ENCODE measurements at places on chromosomes 4 and X. TPM values are rescaled to one million over a fixed set of nuclear protein-coding genes. Genes with fewer than 3 reads are reported as not detected.
A peak's percentile ranks its signal among the peaks of the same experiment; 100 is the strongest.

The SLC26A1 gene
- 0.18 TPM for total RNA-seq

The PNMA6A gene
- 2.4 TPM for total RNA-seq

The ETDB gene
- total RNA-seq, result not detected

The LUZP4 gene
- not detected for total RNA-seq

The L1CAM gene
- total RNA-seq, result 2.7 TPM

The DCTD gene
- 86.8 TPM for total RNA-seq

The CYLC1 gene
- total RNA-seq, result not detected

The GPR119 gene
- not detected for total RNA-seq

The HOPX gene
- not detected for total RNA-seq

The KDR gene
- 8.2 TPM for total RNA-seq

The RAB9B gene
- total RNA-seq, result not detected

The RPL39 gene
- total RNA-seq, result 821 TPM

The RPL9 gene
- 2,980 TPM for total RNA-seq

The MAP9 gene
- total RNA-seq, result 16.4 TPM

The MYOZ2 gene
- total RNA-seq, result 1.2 TPM

The ZNF711 gene
- 26.6 TPM for total RNA-seq

GRCh38 chr4:98609934-98610333, 48.5 kb downstream of the TSPAN5 start:
- no peak for DNase-seq

DNA sequence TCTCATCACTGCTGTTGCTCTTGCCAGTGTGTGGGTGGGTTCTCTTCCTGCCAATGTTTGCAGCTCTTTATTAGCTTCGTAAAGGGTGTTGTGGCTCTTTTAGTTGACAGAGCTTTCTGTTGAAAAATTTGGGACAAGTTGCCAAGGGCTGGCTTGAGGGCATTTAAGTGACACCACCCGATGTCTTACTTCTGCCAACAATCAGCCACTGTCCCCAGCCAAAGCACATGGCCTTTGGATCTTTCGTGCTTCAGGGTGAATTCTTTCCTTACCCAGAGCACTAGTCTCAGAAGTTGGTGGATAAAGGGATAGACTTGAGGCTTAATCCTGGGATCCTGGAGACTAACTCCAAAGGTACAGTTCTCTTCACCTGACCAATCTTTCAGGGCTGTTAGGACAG, 113.6 kb downstream of the SOX3 start:
- no peak for DNase-seq

- DNase-seq, result no peak
Measured at GRCh38 chr4:24930151-24930550, 17.3 kb upstream of the CCDC149 start.

DNA sequence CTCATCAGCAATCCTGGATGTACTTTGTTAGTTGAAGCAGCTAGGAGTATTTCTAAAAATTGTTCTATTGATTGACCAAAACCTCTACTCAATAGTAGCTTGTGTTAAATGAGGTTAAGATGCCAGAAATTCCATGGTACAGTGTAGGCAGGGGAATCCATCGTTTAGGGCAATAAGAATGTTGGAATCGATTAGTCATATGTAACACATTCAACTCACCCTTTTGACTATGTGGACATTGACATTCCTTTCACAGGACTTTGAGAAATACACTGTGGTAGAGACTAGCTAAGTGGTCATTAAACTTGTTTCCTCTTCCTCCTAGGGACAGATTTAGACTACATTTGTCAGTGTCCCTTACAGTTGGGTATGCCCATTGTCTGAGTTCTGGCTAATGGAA, 40.2 kb downstream of the KDM5C start:
- DNase-seq, result no peak

DNA sequence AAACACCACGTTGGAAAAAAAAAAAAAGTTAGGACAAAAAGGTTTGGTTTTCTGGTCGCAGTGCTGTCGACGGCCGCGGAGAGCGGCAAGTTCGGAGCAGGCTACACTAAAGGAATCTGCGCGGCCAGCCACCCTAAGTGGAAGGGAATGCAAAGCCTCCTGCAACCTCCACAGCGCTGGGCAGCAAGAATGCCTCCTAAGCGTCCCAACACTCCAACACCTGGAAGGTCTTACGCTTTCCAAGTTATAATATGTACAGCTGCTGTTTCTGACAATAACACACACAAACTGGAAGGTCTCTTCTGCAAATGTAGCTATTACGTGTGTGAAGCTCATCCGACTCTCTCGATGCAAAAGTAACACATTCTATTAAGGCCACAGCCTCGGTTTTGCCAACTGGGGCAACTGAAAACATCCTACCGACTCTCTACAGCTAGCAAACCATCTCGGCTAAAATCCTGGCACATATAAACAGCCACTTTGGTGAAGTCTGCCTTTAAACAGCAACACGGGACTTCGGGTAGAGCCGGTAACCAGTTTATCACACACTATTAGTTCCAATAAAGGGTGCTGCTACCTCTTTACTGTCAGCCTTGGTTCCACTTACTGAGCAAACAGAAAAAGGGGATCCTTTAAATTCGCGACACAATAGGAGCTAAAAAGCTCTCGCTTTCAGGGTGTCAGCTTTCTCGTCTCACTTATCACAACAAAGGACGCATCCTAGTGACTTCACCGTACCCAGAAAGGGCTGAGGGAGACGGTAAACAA, 895 bp downstream of the SMIM14 start:
- DNase-seq, result peak; percentile 66

DNA sequence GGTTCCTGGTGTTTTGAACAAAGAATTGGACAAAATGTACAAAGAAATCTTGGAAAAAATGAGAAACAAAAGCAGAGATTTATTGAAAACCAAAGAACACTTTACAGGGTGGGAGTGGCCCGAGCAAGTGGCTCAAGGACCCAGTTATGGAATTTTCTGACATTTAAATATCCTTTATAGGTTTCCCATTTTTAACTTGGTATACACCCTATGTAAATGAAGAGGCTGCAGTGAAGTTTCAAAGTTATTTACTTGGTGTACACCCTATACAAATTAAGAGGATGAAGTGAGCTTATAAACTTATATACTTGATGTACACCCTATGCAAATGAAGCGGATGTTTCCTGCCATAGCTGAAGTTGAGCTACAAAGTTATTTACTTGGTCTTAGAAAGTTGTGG, 4.7 kb downstream of the NLRP2B start:
- DNase-seq, result no peak

- no peak for DNase-seq
Measured at GRCh38 chr4:98890702-98891455, 38.1 kb downstream of the EIF4E start.

DNA sequence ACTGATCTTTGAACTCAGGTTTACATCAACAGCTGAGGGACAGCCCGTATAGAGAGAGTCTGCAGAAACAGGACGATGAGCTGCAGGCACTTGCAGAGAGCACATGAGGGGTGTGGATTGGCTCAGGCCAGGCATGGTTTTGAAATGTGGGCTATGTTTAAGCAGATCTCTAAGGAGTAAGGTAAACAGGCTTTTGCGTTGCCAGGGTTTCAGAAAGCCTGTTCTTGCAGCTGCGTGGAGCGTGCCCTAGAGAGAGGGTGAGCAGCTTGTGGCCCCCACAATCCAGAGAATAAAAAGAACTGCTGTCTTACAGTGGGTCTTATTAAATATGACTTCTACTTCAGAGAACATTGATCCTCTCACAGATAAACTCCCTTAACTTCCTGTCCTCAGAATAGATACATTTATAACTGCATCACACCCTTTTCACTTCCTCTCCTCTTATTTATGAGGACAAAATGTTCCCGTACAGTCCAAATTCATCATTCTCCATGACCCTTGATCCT, 64.1 kb downstream of the TMA16 start:
- DNase-seq, result peak; percentile 73

GRCh38 chrX:119688911-119689321, 4.1 kb downstream of the SEPTIN6 start:
- no peak for DNase-seq

DNA sequence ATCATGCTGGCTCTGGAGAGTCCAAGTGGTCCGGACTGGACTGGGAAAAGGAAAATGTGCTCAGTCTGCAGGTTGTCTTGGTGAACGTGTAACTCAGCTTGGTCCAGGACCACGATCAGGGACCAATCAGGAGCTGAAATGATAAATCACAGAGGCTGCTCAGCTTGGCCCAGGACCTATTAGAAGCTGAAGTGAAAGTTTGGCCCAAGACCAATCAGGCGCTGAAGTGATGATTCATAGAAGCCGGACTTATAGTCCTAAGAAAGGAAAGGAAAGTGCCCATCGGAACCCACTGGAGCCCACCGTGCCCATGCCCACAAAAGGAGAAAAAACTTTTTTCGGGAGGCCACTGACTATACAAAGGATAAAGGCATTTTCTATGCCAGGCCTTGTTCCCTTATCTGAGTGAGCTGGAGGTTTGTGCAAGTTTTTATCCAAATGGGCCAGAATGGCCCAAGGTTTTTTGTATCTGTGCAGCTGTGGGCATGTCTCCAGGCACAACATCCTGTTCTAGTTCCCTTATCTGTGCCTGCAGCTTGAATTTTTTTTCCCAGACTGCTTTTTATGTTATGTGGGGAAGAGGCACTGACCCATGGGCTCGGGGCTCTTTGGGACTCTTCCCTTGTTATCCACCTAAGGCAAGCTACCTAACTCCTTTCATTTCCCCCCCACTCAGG, 194.4 kb downstream of the FAM133A start:
- DNase-seq, result no peak

DNA sequence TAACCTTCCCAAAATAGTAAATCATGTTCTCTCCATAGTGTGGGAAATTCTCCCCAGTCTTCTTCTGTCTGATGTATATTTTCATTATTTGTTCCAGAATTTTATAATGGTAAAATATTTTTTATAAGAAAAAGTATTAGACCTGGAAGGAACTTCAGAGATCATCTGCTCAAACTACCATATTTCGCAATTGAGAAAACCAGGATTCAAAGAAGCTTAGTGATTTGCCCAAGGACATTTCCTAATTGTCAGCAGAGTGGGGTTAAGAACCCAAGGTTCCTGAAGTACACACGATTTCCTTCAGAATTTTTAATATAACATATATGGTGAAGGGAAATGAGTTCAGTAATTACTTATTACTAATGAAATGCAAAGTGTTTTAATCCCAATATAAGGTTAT, 24.1 kb downstream of the OCIAD1 start:
- no peak for DNase-seq

- DNase-seq, result peak; percentile 76
Measured at GRCh38 chr4:145679520-145679919, 426 bp upstream of the C4orf51 start.

- DNase-seq, result no peak
Measured at GRCh38 chrX:123814343-123814742, 45.5 kb upstream of the XIAP start.

DNA sequence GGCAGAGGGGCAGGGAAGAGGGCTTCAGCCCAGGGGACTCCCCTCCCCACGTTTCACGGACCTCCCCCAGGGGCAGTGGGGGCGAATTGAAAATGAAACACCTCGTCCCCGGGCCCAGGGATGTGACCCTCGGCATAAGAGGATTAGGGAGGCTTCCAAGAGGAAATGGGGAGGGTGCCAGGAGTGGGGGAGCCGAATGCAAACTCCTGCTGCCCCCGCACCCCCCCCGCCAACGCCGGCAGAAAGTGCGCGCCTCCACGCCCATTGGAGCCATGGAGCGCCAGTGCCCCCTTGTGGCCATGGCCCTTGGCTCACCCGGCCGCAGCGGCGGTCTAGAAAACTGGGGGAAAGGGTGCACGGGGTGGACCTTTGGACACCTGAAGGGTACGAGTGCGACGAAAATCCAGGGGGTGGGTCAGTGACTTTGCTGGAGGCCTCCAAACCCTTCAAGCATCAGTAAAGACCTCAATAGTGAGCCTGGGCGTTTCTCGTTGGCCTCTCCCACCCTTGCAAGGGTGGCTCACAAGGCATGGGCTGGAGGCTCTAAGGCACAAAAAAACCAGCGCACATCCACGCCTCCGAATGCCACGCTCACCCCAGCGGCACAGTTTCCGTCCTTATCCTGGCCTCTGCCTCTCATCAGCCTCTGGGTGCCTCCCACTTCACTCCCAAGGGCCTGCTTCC, 120.8 kb upstream of the PJA1 start:
- DNase-seq, result peak; percentile 67

- peak; percentile 73 for DNase-seq
Measured at GRCh38 chrX:154541896-154542722, 4.5 kb downstream of the G6PD start.

GRCh38 chr4:72860766-72861165, 208.8 kb downstream of the COX18 start:
- DNase-seq, result no peak

- peak; percentile 43 for DNase-seq
Measured at GRCh38 chr4:145723336-145723735, 43.4 kb downstream of the C4orf51 start.

DNA sequence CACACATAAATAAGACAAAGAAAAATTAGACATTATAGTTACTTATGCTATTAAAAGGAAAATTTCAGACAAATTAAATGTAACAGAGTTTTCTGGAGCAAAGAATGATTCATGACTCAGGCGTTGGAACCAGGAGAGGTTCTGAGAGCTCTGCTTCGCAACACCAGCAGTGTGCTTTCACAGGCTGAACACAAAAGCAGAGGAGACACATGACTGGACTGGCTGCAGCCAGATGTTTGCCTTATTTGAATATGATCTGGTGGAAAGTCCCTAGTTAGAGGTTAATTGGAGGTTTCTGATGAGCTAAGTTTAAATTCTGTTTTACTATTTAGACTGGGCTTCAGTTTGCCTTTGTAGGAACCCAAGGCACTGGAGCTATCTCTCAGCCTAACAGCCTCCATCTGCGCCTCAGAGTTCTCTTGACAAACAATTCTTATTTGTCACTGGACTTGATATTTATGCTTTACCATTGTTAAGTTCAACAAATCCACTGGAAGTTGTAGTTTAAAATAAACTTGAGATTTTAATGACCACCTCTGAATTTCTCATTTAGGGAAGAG, 16.2 kb downstream of the BOD1L1 start:
- no peak for DNase-seq

GRCh38 chrX:69538321-69538876, 34.3 kb downstream of the NALF2 start:
- peak; percentile 90 for DNase-seq

- peak; percentile 77 for DNase-seq
Measured at GRCh38 chr4:186021461-186022167, 47.3 kb upstream of the TLR3 start.

DNA sequence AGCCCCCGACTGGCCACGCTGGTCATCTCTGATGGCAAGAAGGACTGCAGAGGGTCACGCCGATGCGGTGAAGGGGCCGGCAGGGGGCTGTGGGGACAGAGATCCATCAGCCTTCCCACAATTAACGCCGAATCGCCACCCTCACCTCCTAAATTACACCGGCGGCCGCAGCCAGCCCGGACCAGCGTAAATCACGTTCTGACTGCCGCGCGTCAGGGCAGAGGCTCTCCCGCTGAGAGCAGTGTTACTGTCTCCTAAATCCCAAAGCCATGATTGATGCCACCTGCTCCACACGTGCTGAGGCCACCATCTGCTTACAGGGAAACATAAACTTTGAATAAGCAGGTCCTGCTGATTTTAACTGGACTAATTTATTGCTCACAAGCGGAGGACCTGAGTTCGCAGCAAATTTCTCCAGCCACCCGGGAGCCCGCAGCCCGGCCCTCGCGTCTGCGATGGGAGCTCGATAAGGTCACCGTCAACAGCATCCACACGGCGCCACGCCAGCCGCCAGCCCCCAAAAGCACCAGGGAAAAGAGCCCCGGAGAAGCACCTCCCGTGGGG, 127.3 kb upstream of the NKX1-1 start:
- no peak for DNase-seq

GRCh38 chr4:74942918-74943253, 10.0 kb downstream of the PARM1 start:
- DNase-seq, result no peak

Measured in stomach (tissue), 19 donors.